ENCODE measurements at places on chromosomes 11 and 22.

DNA sequence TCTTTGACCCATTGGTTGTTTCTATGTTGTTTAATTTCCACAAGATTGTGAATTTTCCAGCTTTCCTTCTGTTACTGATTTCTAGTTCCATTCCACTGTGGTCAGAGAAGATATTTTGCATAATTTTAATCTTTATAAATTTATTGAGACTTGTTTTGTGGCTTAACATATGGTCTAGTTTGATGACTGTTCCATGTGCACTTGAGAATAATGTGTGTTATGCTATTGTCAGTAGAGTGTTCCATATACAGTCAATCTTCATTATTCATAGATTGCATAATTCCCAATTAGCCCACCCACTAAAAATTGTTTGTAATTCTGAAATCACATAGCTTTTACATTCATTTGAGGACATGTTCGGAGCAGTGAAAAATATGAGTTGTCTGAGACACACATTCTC lies 346.1 kb upstream of the DDI1 start:
- DNase-seq, result peak; percentile 30

DNA sequence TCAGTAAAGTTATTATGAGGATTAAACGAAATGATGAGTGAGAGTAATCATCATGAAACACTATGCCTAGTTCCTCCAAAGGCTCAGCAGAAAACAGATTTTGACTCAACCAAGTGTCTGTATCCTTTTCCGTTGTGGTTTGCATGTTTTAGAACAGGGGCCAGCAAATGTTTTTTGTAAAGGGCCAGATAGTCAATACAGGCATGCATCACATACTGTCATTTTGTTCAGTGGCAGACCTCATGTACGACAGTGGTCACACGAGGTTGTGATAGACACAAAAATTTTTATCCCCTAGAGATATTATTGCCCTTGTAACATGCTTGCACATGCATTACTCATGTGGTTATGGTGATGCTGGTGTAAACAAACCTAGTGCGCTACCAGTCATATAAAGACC lies 81.9 kb upstream of the SLC25A18 start:
- no peak for DNase-seq

DNA sequence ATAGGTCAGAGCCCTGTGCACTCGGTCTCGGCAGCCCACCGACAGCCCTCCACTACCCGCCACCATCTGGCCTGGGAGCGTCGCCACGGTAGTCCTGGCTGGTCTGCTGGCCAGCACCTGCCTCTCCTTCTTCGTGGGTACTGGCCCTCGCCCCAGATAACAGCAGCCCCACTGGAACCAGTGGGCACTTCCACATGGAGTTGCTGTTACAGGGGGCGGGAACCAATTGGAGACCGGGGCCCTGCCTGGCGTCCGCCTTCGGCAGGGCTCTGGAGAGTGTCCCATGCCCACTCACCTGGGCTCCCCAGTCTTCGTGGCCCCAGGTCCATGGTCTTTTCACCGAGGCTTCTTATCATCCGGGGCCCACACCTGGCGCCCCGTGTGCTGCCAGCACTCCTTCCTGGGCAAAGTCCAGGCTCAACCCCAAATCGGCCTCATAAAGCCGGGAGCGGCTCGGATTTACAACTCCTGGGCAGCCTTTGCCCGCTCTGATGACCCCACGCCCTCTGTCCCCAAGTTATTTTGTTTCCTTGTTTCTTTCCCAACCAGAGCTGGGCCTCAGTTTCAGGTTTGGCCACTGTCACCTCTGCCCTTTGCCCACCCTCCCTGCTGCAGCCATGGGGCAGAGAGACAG lies 12.9 kb upstream of the EHD1 start:
- DNase-seq, result no peak

GRCh38 chr22:49727191-49727880 lies 100.3 kb downstream of the BRD1 start:
- no peak for DNase-seq

- DNase-seq, result peak; percentile 6
Measured at GRCh38 chr11:111347723-111348115, 31.4 kb downstream of the POU2AF1 start.

DNA sequence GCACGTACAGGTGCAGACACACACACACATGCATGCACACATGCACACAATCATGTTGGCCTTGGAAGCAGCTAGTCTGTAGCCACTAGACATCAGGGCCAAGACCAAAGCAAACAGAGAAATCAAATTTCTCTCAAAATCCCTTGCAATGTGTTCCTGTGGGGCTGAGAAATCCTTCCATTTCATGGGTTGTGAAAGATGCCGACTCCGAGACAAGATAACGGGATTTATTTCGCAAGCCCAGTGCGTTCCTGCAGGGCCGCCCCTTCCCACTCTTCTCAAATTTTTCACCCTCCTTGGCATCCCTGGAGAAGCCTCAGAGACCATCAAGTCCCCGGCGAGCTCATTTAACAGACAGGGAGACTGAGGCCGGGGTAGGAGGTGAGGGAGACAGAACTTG lies 366.7 kb downstream of the MN1 start:
- DNase-seq, result no peak

GRCh38 chr11:114130629-114131277 lies 71.2 kb downstream of the ZBTB16 start:
- DNase-seq, result no peak

- no peak for DNase-seq
Measured at GRCh38 chr11:5967708-5968107, 586 bp downstream of the OR56A5 start.

GRCh38 chr22:43187171-43188099 lies 501 bp upstream of the TTLL12 start:
- peak; percentile 89 for DNase-seq

DNA sequence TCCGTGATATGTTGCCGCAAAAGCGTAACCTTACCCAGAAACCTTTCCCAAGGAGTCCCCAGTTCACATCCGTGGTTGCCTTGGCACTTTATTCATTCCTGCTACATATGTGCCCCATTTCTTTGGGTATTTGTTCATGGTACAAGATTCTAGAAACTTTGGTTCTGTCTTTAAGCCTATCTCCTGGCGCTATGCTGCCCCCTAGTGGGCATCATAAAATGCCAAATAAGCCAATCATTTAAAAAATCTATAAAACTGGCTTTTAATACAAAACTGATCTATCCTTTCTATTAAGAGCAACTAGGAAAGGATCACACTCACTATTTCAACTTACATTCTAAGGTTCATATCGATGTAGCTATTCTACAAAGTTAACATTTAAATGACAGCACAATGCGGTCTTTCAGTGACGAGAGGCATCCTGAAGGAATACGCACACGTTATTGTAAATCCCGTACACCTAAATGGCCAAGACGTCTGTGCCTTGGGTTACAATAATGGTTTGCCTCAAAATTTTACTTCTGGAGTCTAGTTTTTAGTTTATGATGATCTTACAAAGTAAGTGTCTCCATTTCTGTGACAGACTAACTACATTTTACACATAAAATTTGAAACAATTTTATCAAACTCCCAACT lies 16.2 kb downstream of the PIWIL3 start:
- DNase-seq, result peak; percentile 23

- no peak for DNase-seq
Measured at GRCh38 chr22:29885610-29886009, 2.6 kb downstream of the MTMR3 start.

GRCh38 chr22:20033045-20033706 lies 12.3 kb downstream of the TANGO2 start:
- DNase-seq, result no peak

DNA sequence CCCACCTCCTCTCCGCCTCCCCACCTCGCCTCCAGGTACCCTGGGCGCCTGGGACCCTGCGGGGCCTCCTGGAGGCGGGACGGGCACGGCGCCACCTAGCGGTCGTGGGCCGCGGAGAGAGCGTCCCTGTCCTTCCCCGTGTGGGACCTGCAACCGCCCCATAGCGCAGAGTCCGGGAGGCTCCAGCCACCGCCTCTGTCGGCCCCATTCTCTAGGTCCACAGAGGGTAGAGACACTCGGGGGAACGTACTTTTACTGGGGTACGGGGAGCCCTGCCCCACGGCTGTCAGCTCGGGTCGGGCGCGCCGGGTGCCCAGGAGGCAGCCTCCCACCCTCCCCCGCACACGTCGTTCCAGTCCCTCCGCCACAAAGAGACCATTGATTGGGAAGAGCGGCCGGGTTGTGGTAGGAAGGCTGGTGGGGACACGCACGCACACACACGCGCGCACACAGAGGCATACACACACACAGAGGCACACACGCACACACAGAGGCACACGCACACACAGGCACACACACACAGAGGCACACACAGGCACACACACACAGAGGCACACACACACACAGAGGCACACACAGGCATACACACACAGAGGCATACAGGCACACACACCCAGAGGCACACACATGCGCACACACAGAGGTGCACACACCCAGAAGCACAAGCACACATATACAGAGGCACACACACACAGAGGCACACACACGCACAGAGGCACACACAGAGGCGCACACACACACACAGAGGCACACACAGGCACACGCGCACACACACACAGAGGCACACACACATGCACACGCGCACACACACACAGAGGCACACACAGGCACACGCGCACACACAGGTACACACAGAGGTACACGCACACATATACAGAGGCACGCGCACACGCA lies 12.6 kb upstream of the NECTIN1 start:
- DNase-seq, result no peak

DNA sequence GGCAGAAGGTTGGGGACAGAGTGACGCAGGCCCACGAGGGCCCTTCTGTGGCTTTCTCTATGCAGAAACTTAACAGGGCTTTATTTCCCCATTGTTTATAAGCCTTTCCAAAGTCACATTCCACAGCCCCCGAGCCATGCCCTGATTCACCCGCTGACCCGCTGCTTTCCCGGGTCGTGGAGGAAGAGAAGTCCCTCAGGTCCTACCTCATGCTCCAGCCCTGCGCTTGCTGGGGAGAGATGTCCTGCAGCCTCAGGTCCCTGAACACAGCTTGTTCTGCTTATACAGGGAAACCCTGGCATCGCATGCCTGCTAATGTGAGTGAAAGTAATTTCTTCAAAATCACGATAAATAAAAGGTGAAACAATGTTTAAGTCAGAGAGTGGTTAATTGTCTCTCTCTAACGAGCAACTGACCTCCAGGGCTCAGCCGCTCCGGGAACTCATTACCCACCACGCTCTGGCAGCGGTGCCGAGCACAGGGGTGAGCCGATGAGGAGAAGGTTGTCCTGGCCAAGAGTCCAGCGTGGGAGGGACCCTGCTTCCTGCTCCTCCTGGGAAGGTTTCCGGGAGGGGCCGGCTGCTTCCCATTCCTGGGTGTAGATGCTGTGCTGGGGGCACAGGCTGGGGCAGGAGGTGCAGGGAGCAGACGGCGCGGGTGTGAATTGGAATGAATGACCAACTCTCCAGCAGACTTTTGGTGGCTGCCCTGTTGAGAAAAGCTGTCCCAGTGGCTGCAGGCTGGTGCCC lies 595.2 kb downstream of the BRD1 start:
- DNase-seq, result no peak

GRCh38 chr22:25447067-25447685 lies 117.3 kb upstream of the GRK3 start:
- DNase-seq, result no peak

DNA sequence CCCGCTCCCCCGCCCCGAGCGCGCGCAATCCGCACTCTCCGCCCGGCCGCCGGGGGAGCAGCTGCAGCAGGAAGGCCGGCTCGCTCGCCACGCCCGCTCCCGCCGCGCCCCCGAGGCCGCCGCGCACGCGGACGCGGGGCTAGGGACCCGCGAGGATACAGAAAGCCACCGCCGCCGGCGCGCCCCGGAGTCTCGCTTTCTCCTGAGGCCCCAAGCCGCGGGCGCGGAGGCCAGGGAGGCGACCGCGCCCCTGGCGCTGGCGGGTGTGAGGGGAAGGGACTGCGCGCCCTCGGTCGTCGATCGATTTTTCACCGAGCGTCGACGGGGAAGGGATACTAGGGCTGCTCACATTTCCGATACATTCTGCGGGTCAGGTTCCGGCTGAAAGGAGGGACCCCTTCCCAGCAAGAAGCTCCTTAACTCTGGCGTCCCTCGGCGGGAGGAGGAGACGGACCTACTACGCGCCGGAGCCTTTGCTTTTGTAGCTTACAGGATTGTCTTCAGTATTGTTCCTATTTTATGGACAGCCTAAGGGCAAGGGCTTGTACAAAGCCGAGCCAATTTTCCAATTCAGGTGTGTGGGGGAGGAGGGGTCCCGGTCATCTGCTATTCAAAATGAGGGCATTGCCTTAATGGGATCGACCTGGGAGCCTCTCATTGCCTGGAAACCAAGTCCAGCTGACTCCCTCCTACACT lies 416 bp upstream of the GAB2 start:
- DNase-seq, result peak; percentile 54

- no peak for DNase-seq
Measured at GRCh38 chr11:8871962-8872361, 39.0 kb upstream of the AKIP1 start.

DNA sequence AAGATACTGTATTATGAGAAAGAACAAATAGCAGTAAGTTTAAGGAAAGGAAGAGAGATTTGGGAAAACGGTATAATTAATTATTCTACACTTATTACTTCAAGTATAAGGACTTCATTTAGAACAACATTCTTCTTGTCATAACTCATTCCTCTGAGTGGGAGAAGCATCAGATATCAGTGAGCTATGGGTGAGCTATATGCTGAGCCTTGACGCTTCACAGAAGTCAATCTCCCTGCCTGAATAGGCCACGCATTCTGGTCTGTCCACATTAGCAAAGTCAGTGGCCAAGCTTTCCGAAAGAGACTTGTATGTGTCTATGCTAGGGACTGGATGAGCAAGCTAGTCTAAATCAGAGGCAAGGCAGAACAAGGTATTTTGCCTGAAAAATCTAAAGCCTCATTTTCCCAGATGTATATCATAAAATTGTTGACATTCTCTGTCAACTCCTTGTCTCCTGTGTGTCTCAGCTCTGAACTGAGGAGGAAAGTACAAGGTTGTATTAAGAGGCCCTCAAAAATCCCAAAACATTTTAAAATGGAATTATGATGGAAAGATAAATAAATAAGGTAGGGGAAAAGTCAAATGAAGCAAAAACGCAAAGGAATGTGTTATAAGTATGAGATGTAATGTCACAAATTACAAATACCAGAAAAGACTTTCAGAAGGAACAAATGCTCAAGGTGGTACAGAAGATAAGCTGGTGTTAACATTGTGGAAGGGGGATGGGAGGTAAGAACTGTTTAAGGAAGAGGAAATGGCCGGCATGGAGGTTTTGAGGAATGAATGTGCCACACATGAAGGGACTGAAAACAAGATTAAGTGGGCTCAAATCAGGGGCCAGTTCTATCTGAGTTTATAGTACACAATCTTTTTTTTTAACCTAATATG lies 1.4 kb downstream of the OR52N2 start:
- no peak for DNase-seq

- no peak for DNase-seq
Measured at GRCh38 chr11:20250644-20251247, 90.5 kb upstream of the DBX1 start.

DNA sequence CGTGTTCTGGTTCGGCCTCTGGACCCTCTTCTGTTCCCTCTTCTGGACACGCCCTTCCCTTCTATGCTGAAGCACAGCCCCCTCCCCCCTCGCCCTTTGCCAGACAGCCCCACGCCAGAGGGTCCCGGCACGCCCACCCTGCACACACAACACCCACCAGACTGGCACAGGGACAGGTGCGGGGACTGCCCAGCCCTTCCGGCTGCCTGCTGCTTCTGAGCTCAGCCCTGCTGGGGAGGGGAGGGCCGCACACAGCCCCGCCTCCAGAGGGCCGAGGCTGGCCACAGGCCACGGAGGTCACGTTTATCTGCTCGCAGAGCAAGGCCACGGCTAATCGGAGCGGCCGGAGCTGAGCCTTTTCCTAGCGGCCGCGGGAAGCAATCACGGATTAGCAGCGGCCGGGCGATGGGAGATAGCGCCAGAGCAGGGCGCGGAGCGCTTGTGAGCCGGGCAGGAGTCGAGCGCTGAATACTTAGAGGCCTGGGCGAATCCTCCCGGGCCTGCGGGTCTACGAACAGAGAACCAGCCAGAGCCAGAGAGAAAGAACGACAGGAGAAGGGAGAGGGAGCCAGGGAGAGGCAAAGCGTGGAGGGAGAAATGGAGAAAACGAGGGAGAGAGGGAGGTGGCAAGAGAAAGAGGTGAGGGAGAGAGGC lies 21.5 kb downstream of the OTUB1 start:
- DNase-seq, result no peak
